Thyroid gland (tissue), 4 donors: ENCODE measurements at places on chromosomes 5 and 9.

GRCh38 chr9:131937451-131937850 is 142.2 kb downstream of the MED27 start:
- DNase-seq, result no peak

DNA sequence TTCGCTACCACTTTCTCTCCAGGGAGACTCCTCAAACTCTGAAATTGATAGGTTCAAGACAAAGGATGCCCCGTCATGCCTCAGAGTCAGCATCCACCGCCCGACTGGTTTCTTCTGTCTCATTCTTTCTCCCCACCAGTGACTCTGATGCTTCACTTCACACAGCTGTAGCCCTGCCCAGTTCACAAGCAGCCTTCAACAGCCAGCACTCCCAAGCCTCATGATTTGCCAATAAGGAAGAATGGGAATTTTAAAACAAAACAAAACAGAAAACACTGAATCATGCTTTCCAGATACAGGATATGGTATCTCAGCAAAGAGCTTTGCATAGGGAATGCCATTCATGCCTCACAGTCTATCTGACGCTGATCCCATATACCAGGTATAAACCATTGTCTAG is 371.2 kb upstream of the RORB start:
- peak; percentile 4 for DNase-seq

- no peak for DNase-seq
Measured at GRCh38 chr5:73674669-73675004, 48.6 kb downstream of the ARHGEF28 start.

GRCh38 chr9:70477907-70478480 is 63.5 kb upstream of the KLF9 start:
- peak; percentile 70 for DNase-seq

GRCh38 chr5:172820046-172820767 is 13.8 kb upstream of the ERGIC1 start:
- peak; percentile 76 for DNase-seq

- DNase-seq, result no peak
Measured at GRCh38 chr5:158929552-158930218, 170.0 kb downstream of the EBF1 start.

DNA sequence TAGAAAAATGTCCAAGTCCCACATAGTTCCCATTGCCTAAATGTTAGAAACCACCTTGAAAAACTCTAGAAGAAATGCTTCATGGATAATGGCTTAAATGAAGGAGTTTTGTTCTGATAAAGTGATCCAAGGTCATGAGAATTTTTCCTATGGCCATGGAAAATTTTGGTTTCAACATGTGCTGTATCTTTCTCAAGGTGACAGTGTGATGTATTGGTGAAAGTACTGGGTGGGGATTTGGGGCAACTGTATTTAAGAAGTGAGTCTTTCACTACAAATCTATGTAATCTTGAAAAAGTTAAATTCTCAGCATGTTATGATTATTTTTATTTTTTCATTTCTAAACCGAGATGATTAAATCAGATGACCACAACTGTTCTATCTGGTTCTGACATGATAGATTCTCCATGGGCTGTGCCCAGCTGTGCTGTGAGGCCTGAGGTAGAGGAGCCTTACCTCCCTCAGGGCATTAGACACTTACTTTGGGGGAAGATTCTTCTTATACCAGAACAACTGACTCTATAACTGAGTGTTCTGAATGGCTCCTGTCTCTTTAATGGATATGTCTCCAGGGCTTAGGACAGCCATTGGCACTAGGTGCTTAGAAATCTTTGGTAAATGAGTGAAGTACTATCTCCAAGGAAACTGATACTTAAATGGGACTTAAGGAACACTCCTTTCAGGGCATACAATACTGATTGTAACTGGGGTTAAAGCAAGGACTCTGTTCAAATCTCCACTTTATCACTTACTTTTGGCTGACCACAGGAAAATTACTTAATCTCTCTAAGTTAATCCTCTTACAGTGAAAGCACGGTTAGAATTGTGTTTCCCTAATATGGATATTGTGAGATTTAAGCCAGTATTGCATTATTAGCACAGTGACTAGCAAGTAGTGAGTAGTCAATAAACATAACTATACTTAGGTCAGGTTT is 397.4 kb upstream of the MEF2C start:
- no peak for DNase-seq

- DNase-seq, result no peak
Measured at GRCh38 chr5:78588507-78588906, 60.1 kb downstream of the LHFPL2 start.

GRCh38 chr5:142977363-142978051 is 207.3 kb downstream of the ARHGAP26 start:
- DNase-seq, result no peak

DNA sequence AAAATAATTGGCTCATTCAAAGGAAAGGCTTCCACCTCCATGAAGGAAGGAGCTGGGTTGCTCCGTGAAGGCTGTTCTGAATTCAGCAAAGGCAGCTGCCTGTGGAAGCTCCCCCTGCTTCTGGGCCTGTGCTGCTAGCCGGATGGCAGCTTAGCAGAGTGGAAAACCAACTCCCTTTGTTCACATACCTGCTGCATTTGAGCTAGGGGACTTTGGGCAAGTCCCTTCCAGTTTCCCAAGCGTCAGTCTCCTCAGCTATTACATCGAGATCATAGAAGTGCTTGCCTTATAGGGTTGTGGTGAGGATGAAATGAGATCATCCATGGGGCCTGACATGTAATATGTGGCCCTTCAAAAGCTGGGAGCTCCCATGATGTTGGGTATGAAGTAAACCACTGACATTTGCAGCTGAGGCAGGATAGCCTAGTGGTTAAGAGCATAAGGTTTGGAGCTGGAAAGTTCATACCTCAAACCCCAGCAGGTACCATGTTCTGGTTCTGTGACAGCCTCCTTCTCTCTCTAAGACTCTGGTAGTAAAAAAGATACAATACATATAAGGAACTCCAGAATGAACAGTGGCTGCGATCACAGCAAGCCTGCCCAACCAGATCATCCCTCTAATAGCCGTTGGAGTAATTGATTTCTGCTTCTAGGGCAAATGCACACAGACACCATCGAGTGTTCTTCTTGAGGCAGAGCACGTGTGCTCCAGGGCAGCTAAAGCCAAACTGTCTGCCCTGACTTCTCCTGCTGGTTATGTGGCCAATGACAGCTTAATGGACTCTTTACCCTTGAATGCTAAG is 11.0 kb upstream of the DENND1A start:
- no peak for DNase-seq

DNA sequence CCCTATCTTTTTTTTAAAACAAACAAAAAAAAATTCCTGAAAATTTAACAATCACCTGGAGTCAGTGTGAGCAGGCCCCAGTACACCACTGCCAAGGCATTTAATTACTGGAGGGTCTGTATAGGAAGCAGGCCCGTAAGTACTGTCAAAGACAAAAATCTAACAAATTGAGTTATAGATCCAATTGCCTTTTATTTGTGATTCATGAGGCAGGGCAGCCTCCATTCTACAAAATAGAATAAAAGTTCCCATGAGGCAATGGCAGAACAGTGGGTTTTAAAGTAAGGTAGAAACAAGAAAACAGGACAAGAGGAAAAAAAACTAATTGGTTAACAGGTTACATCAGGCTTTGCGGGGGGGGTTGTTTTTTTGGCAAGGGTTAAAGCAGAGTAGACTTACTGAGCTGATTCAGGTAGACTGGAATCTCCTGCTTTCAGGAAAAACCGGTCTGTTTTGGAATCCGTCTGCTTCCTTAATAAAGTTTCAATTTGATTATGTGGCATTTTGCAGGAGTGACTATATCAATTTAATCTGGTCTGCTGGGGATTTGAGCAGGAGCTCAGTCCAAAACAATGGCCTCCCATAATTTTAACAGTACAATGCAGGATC is 48.9 kb downstream of the AUH start:
- DNase-seq, result peak; percentile 73

- DNase-seq, result no peak
Measured at GRCh38 chr5:173826428-173827350, 61.5 kb upstream of the CPEB4 start.

- no peak for DNase-seq
Measured at GRCh38 chr5:128546658-128547281, 8.7 kb upstream of the FBN2 start.
